CD4-positive, alpha-beta T cell (primary cell): ENCODE measurements at places on chromosomes 12 and 14. TPM values are rescaled to one million over a fixed set of nuclear protein-coding genes. Genes with fewer than 3 reads are reported as not detected.

DNA sequence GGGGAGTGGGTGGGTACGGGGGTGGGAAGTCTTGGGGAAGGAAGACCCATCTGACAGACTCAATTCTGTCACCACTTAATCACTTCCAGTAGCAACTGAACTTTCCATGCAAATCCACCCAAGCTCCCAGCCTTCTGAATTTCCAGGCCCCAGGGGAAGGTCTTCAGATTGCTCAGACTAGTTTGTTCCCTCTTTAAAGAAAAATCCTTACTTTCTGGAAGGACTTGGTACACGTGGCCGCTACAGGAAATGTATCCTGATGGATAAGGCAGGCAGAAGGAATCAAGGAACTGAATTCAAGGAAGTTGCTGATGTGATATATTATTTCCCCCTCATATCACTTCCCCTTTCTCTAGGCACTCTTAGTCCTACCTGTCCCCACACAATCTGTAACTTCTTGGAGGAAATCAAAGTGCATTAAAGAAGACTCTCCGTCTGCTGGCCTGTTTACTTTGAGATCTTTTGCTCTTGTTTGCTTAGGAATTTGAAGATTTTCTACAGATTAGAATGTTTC, 6.4 kb downstream of the NFKBIA start:
- peaks cover 40% of the 10 kb centered on the region for H3K36me3 ChIP-seq
- no peak overlapping the region for H3K27ac ChIP-seq
- peaks cover 32% of the 10 kb centered on the region for H3K4me1 ChIP-seq
- no peak for DNase-seq
- H3K27me3 ChIP-seq = no peaks in the 10 kb centered on the region
- H3K4me3 ChIP-seq = no peak overlapping the region

DNA sequence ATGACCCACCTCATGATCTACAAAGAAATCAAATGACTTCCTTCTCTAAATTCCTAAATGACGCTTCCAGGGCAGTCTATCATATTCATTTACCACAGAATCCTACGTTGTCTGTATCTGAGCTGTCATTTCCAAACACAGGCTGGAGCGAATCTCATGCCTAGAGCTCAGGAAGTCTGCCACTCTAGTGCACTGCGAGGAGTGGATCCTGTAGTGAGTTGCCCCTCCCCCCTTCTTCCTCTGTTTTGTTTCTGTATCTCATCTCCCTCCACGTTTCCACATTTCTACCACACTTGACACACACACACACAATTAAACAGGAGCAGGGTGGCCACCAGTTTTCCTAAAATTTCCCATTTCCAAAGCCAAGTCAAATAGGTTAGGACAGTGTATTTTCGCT, 415.4 kb upstream of the PRICKLE1 start:
- no peaks in the 10 kb centered on the region for H3K27me3 ChIP-seq
- DNase-seq = no peak
- H3K4me1 ChIP-seq = no peaks in the 10 kb centered on the region

DNA sequence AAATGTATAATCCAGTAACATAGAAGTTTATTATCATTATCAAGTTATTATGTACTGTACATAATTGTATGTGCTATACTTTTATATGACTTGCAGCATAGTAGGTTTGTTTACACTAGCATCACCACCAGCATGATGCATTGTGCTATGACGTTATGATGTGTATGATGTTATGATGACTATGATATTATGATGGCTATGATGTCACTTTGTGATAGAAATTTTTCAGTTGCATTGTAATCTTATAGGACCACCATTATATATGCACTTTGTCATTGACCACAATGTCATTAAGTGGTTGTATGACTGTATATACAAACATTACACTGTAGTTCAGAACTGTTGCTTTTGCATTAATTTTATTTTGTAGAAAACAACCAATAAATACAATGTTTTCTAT, 173.4 kb downstream of the PPFIA2 start:
- H3K27me3 ChIP-seq = no peaks in the 10 kb centered on the region
- no peaks in the 10 kb centered on the region for H3K4me1 ChIP-seq
- H3K4me3 ChIP-seq = no peak overlapping the region
- DNase-seq = no peak
- no peaks in the 10 kb centered on the region for H3K36me3 ChIP-seq
- no peak overlapping the region for H3K27ac ChIP-seq

- DNase-seq = no peak
- no peak overlapping the region for H3K27ac ChIP-seq
- H3K36me3 ChIP-seq = peaks cover 9% of the 10 kb centered on the region
- no peak overlapping the region for H3K4me3 ChIP-seq
Observed at GRCh38 chr12:107662484-107662883, 23.1 kb upstream of the PWP1 start.

DNA sequence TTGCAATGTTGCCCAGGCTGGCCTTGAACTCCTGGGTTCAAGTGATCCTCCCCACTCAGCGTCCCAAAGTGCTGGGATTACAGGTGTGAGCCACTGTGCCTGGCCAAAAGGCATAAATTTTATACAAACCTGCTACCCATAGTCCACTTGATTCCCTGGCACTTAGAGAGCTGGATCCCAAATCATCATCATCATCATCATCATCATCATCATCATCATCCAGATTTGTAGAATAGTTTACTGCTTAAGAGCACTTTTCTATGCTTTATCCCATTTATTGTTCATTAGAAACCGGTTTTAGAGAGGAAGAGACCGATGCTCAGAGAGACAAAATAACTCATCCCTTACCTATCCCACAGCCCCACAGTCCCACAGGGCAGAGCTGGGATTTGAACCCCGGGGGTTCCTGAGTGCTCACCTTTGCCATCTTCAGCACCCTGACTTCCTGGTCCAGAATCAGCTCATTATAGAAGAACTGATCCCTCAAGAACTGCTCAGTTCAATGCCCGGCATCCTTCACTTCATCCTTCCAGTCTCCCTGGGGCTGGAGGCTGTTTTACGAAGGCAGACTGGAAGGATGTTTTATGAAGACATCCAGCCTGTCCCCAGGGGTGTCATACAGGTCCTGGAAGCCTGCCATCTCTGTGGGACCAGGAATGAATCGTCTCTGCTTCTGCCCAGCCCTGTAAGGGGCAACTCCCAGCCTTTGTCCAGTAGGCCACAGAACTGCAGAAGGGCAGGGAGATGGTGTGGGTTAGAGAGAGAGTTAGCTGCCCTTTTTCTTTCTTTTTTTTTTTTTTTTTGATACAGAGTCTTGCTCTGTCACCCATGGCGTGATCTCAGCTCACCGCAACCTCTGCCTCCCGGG, 20.2 kb upstream of the OASL start:
- H3K4me1 ChIP-seq = peaks cover 15% of the 10 kb centered on the region
- no peak for DNase-seq
- no peak overlapping the region for H3K4me3 ChIP-seq
- H3K27me3 ChIP-seq = no peaks in the 10 kb centered on the region
- no peak overlapping the region for H3K27ac ChIP-seq

DNA sequence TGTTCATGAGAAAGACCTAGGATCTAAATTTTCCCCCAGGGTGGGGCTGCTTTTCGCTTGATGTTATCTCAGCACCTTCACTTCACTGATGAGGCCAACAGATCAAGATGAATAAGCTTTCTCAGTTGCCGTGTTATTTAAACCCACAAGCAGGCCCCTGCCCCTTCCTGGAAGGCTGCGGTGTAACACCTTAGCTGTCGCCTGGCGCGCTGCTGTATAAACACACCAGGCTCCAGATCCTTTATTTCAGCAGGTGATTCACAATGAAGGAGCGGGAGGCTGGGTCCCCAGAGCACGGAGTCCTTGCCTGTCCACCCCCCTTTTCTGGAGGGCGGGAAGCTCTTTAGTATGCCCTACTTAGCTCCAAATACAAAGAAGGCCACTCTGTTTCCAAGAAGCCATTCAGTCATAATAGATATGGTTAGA, 515.4 kb downstream of the FUT8 start:
- no peaks in the 10 kb centered on the region for H3K27me3 ChIP-seq
- no peaks in the 10 kb centered on the region for H3K36me3 ChIP-seq
- peaks cover 58% of the 10 kb centered on the region for H3K4me1 ChIP-seq
- peak overlapping the region; percentile 35 for H3K27ac ChIP-seq
- peak; percentile 61 for DNase-seq

GRCh38 chr12:3172124-3173007, 95.2 kb downstream of the TSPAN9 start:
- no peaks in the 10 kb centered on the region for H3K4me1 ChIP-seq
- DNase-seq = no peak
- H3K36me3 ChIP-seq = no peaks in the 10 kb centered on the region

GRCh38 chr14:67602995-67603545, 3.0 kb upstream of the PIGH start:
- DNase-seq = no peak
- H3K27ac ChIP-seq = no peak overlapping the region
- H3K4me1 ChIP-seq = peaks cover 20% of the 10 kb centered on the region
- H3K36me3 ChIP-seq = no peaks in the 10 kb centered on the region

- no peak for DNase-seq
- H3K36me3 ChIP-seq = no peaks in the 10 kb centered on the region
- peaks cover 5% of the 10 kb centered on the region for H3K27me3 ChIP-seq
- H3K27ac ChIP-seq = no peak overlapping the region
- H3K4me1 ChIP-seq = no peaks in the 10 kb centered on the region
- no peak overlapping the region for H3K4me3 ChIP-seq
Observed at GRCh38 chr14:104580961-104581360, 1.4 kb downstream of the C14orf180 start.

DNA sequence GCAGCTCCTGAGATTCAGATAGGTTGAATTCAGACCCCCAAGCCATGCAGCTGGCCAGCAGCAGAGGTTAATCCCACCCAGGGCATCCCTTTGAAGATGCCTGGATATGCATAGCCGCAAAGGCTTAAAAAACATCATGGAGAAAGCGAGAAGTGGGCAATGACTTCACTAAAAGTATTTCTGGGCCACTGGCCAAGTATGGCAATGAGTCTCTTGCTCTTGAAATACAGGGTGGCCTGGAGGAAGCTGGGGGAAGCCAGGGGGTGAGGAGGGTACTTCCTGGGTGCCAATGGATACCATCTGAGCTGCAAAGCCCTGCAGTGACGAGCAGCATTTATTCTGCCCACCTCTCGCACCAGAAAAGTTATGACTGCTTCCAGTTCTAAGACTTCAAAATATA, 539.3 kb upstream of the TBX3 start:
- no peaks in the 10 kb centered on the region for H3K36me3 ChIP-seq
- H3K4me3 ChIP-seq = no peak overlapping the region
- H3K4me1 ChIP-seq = no peaks in the 10 kb centered on the region
- DNase-seq = no peak

DNA sequence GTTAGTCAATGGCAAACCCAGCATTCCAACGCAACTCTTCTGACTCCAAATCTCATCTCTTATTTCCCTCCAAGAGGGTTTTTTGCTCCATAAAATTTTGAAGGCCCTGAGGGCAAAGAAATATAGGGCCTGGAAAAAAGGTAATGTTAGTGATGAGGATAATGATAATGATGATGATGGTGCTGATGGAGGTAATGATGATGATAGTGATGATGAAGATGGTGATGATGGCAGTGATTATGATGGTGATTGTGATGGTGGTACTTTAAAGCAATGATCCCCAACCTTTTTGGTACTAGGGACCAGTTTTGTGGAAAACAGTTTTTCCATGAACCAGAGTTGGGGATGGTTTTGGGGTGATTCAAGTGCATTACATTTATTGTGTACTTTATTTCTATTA, 50.1 kb downstream of the TMX1 start:
- no peak overlapping the region for H3K4me3 ChIP-seq
- no peaks in the 10 kb centered on the region for H3K36me3 ChIP-seq
- H3K27me3 ChIP-seq = no peaks in the 10 kb centered on the region
- no peaks in the 10 kb centered on the region for H3K4me1 ChIP-seq

DNA sequence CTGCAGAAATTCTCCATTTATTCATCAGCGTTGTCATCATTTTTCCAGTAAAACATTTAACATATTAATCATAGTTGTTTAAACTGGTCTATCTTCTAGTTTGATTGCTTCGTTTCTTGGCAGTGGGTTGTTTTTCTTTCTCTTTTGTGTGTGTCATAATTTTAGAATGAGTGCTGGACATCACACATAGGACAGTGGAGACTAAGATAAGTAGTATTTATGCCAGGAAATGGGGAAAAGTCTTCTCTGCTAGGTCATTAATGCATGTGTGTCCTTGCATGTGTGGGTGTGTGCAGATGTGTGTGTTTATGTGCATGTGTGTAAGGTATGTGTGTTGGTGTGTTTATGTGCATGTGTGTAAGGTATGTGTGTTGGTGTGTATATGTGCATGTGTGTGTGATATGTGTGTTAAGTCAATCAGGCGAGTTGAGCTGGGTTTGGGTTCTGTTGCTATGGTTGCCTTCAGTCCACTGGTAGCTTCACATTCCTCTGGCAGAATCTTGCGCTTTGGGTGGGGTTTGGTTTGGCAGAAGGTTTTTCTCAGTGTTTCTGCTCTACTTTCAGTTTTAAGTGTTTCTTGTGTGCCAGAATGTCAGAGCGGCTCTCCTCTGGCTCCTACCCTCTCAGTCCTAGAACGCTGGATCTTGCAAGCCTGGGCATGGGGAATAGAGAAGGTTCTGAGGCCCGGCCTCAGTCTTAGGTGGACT, 7.8 kb upstream of the ADGRD1 start:
- H3K4me1 ChIP-seq = no peaks in the 10 kb centered on the region
- DNase-seq = no peak
- H3K36me3 ChIP-seq = no peaks in the 10 kb centered on the region
- H3K4me3 ChIP-seq = no peak overlapping the region
- no peak overlapping the region for H3K27ac ChIP-seq
- peaks cover 12% of the 10 kb centered on the region for H3K27me3 ChIP-seq

GRCh38 chr14:85223667-85224066, 306.3 kb upstream of the FLRT2 start:
- H3K27me3 ChIP-seq = no peaks in the 10 kb centered on the region
- H3K36me3 ChIP-seq = no peaks in the 10 kb centered on the region
- DNase-seq = no peak
- no peak overlapping the region for H3K27ac ChIP-seq
- no peaks in the 10 kb centered on the region for H3K4me1 ChIP-seq
- no peak overlapping the region for H3K4me3 ChIP-seq

- no peak overlapping the region for H3K4me3 ChIP-seq
- no peaks in the 10 kb centered on the region for H3K36me3 ChIP-seq
- no peak overlapping the region for H3K27ac ChIP-seq
- peaks cover 52% of the 10 kb centered on the region for H3K27me3 ChIP-seq
- DNase-seq = no peak
Observed at GRCh38 chr12:72273851-72274351, 1.7 kb downstream of the TRHDE start.

DNA sequence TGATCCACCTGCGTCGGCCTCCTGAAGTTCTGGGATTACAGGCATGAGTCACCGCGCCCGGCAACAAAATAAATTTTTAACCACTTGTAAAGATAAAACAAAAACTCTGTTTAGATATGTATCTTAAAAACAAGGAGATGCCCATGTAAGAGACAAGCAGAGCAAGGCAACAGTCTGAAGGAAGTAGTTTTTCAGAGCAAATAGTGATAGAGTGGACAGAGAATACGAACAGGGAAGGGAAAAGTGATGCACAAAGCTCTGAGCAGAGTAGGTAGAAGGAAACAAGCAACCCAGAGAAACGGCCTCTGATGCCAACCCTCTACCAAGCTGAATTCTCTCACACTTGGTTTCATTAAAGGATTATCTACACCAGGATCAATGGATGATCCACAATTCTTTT, 24.8 kb upstream of the CDKL1 start:
- H3K27ac ChIP-seq = no peak overlapping the region
- no peak overlapping the region for H3K4me3 ChIP-seq
- no peaks in the 10 kb centered on the region for H3K27me3 ChIP-seq
- H3K36me3 ChIP-seq = peaks cover 49% of the 10 kb centered on the region

The LLPH gene
- total RNA-seq = 27.3 TPM

The ANKS1B gene
- total RNA-seq = 0.16 TPM

The CD27 gene
- total RNA-seq = 46.1 TPM

The TMEM119 gene
- 2.6 TPM for total RNA-seq

The DACT1 gene
- total RNA-seq = 1.3 TPM

The C12orf50 gene
- not detected for total RNA-seq
